Aorta (tissue), 5 donors: ENCODE measurements at places on chromosomes 11 and 22. TPM values are rescaled to one million over a fixed set of nuclear protein-coding genes. Genes with fewer than 3 reads are reported as not detected.
A peak's percentile ranks its signal among the peaks of the same experiment; 100 is the strongest.

DNA sequence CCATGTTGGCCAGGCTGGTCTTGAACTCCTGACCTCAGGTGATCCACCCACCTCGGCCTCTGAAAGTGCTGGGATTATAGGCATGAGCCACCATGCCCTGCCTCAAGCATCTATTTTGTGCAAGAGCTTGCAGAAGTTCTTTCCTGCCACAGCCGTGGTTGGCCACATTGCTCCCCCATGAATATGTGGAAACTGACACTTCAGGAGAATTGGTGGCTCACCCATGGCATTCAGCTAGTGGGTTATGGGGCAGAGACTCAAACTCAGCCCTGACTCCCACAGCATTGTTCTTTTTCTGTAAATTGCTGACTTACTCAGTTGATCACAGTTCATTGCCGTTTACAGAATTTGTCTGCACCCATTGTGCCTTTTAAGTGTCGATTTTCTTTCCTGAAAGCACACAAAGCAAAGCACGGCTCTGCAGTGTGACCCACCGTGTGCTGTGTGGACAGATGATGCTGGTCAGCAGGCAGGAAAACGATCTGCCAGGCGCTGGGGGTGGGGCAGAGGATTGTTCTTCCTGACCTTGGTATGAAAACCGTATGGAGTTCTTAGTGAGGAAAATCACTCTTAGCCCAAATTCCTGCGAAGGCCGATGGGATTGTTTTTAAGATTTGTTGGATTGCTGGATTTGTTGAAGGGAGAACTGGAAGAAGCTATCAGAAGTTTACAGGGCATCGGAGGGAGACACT lies 115.6 kb downstream of the PTPRJ start:
- no peak overlapping the region for H3K4me3 ChIP-seq
- H3K36me3 ChIP-seq, result no peaks in the 10 kb centered on the region
- H3K27ac ChIP-seq, result no peak overlapping the region

- no peak for DNase-seq
- no peak overlapping the region for H3K4me3 ChIP-seq
- H3K36me3 ChIP-seq, result no peaks in the 10 kb centered on the region
- H3K27ac ChIP-seq, result no peak overlapping the region
- no peaks in the 10 kb centered on the region for H3K27me3 ChIP-seq
Observed at GRCh38 chr11:12687740-12688139, 13.5 kb downstream of the TEAD1 start.

The SYNGR1 gene
- total RNA-seq, result 5.1 TPM

The CAVIN3 gene
- 167 TPM for total RNA-seq

The RIC3 gene
- total RNA-seq, result 7.8 TPM

The MYO7A gene
- 27.9 TPM for total RNA-seq

- H3K4me3 ChIP-seq, result no peak overlapping the region
- no peak for DNase-seq
- H3K27me3 ChIP-seq, result no peaks in the 10 kb centered on the region
- H3K27ac ChIP-seq, result no peak overlapping the region
Observed at GRCh38 chr22:49568751-49569285, 258.9 kb downstream of the BRD1 start.

GRCh38 chr22:30880181-30880601 lies 88.4 kb downstream of the MORC2 start:
- no peak overlapping the region for H3K27ac ChIP-seq
- H3K27me3 ChIP-seq, result no peaks in the 10 kb centered on the region
- no peak overlapping the region for H3K4me3 ChIP-seq
- H3K36me3 ChIP-seq, result no peaks in the 10 kb centered on the region
- peak; percentile 71 for DNase-seq
- no peaks in the 10 kb centered on the region for H3K4me1 ChIP-seq
